Amygdala (tissue), 56 donors: ENCODE measurements at places on chromosomes 7 and 10.

DNA sequence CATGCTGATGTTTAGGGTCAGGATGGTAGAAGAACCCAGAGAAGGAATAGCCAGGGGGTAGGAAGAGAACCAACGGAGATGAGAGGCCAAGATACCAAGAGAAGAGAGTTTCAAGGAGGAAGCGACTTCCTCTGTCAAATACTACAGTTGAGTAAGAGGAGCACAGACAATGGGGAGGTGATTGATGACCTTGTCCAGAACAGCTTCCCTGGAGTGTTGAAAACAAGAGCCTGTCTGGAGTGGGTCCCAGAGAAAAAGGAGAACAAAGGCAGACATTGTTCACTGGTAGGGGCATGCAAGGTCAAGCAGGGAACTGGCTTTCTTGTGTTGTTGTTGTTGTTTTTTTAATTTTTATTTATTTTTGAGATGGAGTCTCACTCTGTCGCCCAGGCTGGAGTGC is 9.6 kb upstream of the TRIM56 start:
- DNase-seq = no peak

DNA sequence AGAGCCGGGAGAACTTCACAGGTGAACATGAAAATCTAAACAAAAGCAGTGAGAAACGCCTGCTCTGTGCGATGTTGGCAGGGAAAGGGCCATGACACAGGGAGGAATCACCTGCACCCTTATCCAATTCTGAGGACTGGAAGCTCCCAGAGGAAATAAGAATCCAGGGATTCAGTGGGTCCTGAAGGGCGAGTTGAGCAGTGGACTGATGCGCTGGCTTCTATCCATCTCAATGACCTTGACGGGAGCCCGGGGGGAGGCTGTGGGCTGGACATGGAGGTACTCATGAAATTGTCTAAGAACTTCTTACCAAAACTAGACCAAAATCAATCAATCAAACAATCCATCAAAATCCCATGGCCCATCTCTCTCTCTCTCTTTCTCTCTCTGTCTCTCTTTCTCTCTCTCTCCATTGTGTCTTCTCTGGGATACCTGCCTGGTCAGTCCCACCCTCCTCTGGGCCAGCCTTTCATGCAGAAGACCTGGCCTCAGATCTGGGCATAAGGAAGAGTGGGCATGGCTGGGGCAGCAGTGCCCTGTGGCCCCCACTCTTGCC is 7.2 kb downstream of the CPXM2 start:
- no peak for DNase-seq

GRCh38 chr10:26860102-26860442 is 686 bp downstream of the ABI1 start:
- DNase-seq = peak; percentile 65

GRCh38 chr10:84946904-84947303 is 618.5 kb downstream of the CCSER2 start:
- DNase-seq = no peak

GRCh38 chr7:41415471-41416207 is 287.3 kb downstream of the INHBA start:
- no peak for DNase-seq

- no peak for DNase-seq
Observed at GRCh38 chr10:47330366-47330765, 8.1 kb downstream of the GDF2 start.

GRCh38 chr7:128350708-128351295 is 7.1 kb upstream of the RBM28 start:
- no peak for DNase-seq

DNA sequence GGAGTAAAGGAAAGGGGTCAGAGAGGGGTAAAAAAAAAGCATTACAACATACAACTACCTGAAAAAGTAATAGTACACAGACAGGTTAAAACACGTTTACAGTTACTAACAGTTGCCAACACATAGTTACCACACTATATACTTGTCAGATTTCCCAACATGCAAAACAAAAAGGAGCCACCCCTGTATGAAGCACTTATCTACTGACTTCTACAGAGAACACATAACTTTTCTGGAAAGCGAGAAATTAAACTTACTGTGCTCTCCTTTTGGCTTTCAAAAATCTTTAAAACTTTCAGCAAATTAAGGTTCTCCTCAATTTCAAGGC is 2.1 kb downstream of the ABI1 start:
- DNase-seq = no peak

GRCh38 chr10:92530891-92531535 is 42.9 kb downstream of the IDE start:
- DNase-seq = no peak

DNA sequence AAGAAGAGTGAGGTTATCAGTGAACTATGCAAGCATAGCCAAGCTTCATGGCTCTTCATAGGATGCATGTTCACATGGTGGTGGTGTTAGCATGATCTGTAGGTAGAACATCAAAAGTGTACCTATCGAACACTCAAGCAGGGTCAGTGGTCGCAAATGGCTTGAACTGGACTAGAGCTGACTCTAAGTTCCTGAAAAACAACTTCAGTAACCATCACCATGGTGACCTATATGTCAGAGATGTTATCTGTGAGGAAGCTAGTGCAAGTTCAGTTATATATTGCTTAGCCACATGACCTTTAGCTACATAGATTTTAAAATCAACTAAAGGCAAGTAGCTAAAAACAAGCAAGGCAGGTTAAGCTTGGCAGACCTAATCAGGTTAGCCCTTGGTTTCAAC is 163.1 kb upstream of the AGR3 start:
- no peak for DNase-seq

GRCh38 chr7:119931230-119931824 is 341.6 kb upstream of the KCND2 start:
- no peak for DNase-seq

GRCh38 chr10:75733135-75733890 is 301.9 kb downstream of the LRMDA start:
- no peak for DNase-seq

- no peak for DNase-seq
Observed at GRCh38 chr10:50622706-50623662, 772 bp downstream of the SGMS1 start.

- DNase-seq = no peak
Observed at GRCh38 chr10:71239946-71240795, 27.8 kb downstream of the UNC5B start.

- DNase-seq = no peak
Observed at GRCh38 chr10:56222237-56222636, 138.8 kb downstream of the ZWINT start.

DNA sequence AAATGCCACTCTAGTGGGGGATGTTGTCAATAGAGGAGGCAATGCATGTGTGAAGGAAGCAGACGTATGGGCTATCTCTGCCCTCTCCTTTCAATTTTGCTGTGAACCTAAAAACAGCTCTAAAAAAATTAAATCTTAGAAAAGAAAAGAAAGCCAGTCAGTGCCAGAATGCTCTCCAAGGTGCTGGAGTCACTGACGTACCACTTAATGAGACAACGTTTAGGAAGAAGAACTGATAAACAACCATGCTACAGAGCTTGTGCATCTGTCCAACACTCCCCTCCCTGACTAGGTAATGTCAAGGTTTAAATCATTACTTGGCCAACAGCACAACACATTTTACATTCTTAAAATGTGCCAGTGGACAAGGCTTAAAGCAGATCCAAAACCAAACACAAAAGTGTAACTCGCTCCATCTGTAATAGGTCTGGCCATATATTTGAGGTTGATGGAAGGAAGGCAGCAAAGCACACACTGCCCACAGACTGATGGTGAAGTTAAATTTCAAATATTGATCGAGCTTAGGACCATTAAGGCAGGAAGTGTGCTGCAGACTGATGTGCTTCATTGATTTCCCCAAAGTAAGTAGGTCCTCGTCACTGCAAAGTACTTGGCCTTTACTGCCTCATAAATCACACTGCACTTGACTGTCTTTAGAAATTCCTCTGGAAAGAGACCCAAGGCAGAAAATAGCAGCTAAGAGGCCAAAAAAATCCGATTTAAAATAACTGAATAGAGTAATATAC is 15.5 kb downstream of the ARMH3 start:
- DNase-seq = no peak

DNA sequence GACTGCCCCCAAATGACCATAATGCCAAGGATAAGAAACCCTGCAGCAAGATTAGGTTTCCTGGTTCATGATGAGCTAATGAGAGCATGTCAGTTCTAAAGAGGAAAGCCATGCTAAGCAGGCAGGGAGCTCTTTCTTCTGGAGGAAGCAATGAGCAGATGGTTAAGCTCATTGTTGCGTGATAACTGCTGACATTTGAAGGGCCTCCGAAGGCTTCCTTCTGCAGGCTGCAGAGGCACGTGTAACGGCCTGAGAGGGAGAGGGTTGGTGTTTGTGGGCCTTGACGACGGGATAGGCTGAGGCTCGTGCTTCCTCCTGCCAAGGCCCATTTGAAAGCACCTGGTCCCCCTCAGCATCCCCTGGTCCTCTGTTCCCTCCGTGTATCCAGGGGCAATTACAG is 63.5 kb upstream of the BTBD16 start:
- DNase-seq = peak; percentile 12

DNA sequence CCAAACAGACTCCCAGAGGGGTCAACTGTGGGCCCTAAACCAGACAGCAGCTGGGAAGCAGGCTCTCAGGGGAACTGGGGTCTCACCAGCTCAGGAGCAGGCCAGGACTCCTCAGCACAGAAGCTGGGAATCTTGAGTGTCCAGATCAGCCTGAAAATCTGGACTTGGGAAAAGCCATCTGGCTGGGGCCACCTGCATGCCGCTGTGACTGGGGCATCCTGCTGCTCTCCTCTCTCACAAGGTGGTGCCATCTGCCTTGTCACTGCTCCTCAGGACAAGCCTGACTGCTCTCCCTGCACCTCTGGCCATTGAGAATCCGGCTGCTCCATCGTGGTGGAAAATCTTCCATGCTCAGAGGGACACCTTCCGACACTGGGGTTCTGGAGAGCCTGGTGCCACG is 141.4 kb downstream of the PLPP4 start:
- no peak for DNase-seq

- no peak for DNase-seq
Observed at GRCh38 chr7:22302951-22303423, 54.0 kb downstream of the RAPGEF5 start.

GRCh38 chr7:117872561-117873309 is 506 bp downstream of the CTTNBP2 start:
- peak; percentile 59 for DNase-seq

GRCh38 chr10:91589015-91589657 is 43.7 kb downstream of the PPP1R3C start:
- DNase-seq = no peak

GRCh38 chr7:129952086-129952652 is 591 bp downstream of the UBE2H start:
- peak; percentile 23 for DNase-seq

GRCh38 chr10:121576139-121576538 is 22.1 kb downstream of the FGFR2 start:
- no peak for DNase-seq

GRCh38 chr10:34526186-34526585 is 288.9 kb downstream of the PARD3 start:
- no peak for DNase-seq

DNA sequence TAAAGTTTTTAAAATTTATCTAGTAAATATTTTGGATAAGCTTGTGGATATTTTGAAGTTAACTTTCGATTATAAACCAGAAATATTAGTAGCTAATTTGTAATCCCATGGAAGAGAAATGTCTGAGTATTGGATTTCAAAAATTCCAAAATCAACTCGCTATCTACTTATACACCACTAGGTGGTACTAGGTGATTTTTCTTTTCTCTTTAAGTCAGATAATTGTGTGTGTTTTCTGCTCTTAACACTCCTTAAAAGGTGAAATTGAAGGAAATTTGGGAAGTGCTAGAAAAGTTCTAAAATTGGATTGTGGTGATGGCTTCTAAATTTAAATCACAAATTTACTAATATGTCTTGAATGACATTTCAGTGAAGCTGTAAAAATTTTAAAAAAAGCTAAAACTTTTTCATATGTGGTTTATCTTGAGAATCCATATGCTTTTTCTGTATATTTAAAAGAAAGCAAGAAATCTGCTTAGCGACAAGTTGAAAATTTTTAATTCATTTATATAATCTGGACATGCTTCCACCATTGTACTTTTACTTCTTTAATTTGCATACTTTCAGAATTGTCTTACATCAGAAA is 90.2 kb downstream of the IPMK start:
- DNase-seq = no peak

GRCh38 chr10:21449288-21449966 is 76.1 kb downstream of the SKIDA1 start:
- DNase-seq = no peak

DNA sequence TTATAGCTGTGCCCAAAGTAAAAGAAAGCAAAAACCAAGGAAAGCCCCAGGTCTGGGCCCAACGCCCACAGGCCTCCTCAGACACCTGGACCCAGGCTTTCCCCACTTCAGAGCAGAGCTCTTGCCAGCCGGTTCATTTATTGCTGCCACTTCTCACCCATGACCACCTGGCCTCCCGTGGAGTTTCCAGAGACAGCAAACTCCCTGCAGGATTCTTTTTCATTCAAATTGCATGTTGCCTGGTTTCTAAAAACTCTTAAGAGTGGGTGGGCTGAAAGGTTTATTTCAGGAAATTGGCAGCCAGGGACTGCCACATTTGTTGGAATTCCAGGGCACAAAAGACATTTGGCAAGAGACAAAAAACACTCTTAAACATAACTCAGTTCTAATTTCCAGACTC is 4.7 kb downstream of the VOPP1 start:
- DNase-seq = no peak

DNA sequence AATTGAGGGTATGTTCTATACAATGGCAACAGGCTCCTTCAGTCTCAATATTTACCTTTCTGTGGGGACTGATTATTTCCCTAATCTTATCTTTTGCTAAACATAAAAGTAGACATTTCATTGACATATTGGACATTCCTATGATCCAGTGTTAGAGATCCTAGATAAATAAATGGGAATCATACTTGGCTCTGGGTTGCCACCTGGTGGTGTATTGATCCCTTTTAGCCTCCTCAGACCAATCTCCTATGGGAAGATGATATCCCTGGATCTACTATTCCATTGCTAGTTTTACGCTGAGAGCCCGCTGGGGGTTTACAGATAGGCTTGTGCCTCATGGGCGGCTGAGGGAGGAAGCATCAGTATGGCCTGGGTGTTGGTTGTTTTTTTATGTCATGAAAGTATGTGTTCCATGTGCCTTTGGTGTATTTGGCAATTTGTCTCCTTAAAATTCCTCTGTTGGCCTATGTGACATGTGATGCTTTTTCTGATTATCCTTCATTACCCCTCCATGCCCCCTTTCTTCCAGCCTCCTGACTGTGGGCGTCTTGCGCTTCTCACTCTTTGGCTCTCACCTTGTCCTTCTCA is 18.8 kb downstream of the CELF2 start:
- DNase-seq = no peak

DNA sequence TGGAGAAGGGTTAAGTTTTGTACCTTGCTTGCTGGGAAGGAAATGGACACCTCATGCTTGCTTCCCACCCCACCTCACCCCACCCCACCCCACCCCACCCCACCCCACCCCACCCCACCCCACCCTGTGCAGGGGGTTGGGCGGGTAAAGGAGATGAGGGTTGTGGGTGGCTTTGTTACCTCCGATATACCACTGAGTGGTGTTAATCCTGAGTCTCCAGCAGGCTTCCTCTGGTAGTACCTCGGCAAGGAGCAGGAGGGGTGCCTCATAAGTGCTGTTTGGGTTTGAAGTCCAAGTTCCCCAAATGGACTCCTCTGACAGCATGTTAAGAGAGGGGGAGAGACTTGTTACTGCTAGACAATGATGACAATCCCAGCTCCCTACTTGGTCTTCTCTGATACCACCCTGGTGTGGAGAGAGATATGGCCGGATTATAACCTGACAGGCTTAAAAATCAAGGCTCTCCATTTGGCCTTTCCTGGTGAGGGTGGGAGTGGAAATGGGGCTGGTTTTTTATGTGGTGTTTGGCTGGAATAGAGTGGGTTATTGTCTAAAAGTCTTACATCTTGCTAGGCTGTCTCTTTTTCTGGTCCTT is 11.7 kb downstream of the SAMD8 start:
- DNase-seq = no peak

- no peak for DNase-seq
Observed at GRCh38 chr7:133571076-133571475, 318.2 kb downstream of the EXOC4 start.
